ENCODE measurements at places on chromosomes 3 and 15. TPM values are rescaled to one million over a fixed set of nuclear protein-coding genes. Genes with fewer than 3 reads are reported as not detected.

DNA sequence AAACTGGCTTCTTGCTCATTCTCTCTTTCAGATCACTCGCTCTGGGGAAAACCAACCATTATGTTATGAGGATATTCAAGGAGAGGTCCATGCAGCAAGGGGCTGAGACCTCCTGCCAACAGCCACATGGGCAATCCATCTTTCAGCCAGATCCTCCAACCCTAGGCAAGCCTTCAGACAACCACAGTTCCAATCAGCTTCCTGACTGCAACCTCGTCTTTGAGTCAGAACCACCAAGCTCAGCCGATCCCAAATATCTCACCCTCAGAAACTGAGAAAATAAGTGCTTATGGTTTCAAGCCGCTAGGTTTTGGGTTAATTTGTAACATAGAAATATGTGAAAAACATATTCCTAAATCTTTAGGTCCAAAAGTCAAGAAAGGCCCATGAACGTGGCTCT lies 10.3 kb downstream of the LDHAL6B start:
- peaks cover 3% of the 10 kb centered on the region for H3K36me3 ChIP-seq
- H3K4me3 ChIP-seq: no peak overlapping the region
- no peaks in the 10 kb centered on the region for H3K27me3 ChIP-seq
- no peak overlapping the region for H3K27ac ChIP-seq
- DNase-seq: no peak
- H3K4me1 ChIP-seq: no peaks in the 10 kb centered on the region

DNA sequence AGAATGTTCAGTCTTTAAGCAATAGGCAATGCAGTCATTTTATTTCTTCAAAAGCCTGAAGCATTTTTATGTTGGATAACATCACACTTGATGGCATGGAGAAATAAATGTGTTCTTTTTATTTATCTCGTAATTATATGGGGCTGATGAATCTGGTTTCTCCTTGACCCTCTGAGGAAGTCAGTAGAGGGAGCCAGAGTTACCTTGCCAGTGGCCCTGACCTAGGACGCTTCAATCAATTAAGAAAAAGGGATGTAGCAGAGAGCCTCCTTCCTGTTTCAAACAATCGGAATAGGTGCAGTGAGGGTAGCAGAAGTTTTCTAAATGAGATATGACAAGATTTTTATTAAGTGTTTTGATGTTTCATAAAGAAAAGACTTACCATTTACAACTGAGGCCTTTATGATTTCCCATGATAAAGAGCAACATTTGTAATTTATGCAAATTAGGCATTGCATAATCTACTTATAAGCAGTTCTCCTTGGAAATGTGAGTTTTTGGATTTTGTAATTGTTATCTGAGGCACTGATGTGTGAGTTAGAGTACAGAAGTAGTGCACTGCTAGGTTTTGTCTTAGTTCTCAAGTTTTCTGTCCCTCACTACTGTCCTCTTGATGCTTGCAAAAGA lies 129.1 kb downstream of the RAP2B start:
- no peak overlapping the region for H3K27ac ChIP-seq
- H3K36me3 ChIP-seq: no peaks in the 10 kb centered on the region

- H3K36me3 ChIP-seq: no peaks in the 10 kb centered on the region
- no peak for DNase-seq
- H3K27ac ChIP-seq: no peak overlapping the region
- peaks cover 3% of the 10 kb centered on the region for H3K4me1 ChIP-seq
These were observed 101.7 kb downstream of the PPP2R3A start for GRCh38 chr3:136067211-136067610.

DNA sequence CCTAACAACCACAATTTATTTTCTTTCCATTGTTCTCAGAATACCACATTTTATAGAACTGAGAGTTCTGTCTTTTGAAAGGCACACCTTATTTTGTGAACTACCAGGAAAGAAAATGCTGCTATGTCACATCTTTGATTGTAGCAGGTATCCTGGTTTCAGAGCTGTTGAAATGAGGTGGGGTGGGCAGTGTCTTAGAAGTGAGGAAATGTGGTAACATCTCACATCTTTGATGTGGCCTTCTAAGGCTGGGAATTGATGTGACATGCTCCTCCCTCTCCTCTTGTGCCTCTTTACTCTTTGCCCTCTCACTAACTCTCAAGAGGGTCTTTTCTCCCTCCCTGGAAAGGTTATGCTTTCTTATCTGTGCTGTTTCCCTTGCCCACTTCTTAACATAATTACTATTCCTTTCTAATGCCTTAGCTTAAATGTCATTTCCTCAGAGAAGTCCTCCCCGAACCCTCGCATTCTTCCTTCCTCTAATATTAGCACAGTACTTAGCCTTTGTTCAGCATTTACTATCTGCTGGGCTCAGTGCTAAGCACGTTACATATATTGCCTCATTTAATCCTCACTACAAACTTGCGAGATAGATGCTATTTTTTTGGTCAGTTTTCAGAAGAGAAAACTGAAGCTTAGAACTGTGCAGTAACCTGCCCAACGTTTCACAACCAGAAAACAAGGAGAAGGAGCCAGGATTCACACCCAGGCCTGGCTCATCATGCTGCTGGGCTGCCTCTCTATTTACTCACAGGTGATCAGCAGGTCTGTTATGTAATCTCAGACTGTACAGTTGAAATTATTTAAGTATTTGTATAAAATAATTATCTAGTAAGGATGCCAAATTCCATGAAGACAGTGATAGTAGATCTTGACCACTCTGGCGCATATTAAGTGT lies 24.0 kb upstream of the SPTSSB start:
- no peaks in the 10 kb centered on the region for H3K4me1 ChIP-seq
- no peaks in the 10 kb centered on the region for H3K27me3 ChIP-seq

- no peak overlapping the region for H3K27ac ChIP-seq
- no peak for DNase-seq
- peaks cover 11% of the 10 kb centered on the region for H3K4me1 ChIP-seq
- no peaks in the 10 kb centered on the region for H3K27me3 ChIP-seq
- no peaks in the 10 kb centered on the region for H3K36me3 ChIP-seq
These were observed 642.3 kb downstream of the RBMS3 start for GRCh38 chr3:29922992-29923746.

- no peaks in the 10 kb centered on the region for H3K27me3 ChIP-seq
- H3K4me3 ChIP-seq: no peak overlapping the region
- no peaks in the 10 kb centered on the region for H3K36me3 ChIP-seq
- H3K27ac ChIP-seq: no peak overlapping the region
- no peaks in the 10 kb centered on the region for H3K4me1 ChIP-seq
- no peak for DNase-seq
These were observed 249.1 kb downstream of the CTNNB1 start for GRCh38 chr3:41448396-41448795.

GRCh38 chr3:121834157-121834670 lies 646 bp downstream of the IQCB1 start:
- H3K27ac ChIP-seq: peak overlapping the region; percentile 11
- no peaks in the 10 kb centered on the region for H3K4me1 ChIP-seq
- H3K27me3 ChIP-seq: no peaks in the 10 kb centered on the region
- peak; percentile 46 for DNase-seq
- peaks cover 2% of the 10 kb centered on the region for H3K36me3 ChIP-seq

GRCh38 chr3:147934451-147935180 lies 525.5 kb downstream of the ZIC1 start:
- H3K27me3 ChIP-seq: no peaks in the 10 kb centered on the region
- DNase-seq: no peak

GRCh38 chr3:37773911-37774310 lies 87.8 kb upstream of the CTDSPL start:
- H3K27me3 ChIP-seq: no peaks in the 10 kb centered on the region
- DNase-seq: no peak
- peaks cover 2% of the 10 kb centered on the region for H3K4me1 ChIP-seq
- no peaks in the 10 kb centered on the region for H3K36me3 ChIP-seq
- H3K4me3 ChIP-seq: no peak overlapping the region

DNA sequence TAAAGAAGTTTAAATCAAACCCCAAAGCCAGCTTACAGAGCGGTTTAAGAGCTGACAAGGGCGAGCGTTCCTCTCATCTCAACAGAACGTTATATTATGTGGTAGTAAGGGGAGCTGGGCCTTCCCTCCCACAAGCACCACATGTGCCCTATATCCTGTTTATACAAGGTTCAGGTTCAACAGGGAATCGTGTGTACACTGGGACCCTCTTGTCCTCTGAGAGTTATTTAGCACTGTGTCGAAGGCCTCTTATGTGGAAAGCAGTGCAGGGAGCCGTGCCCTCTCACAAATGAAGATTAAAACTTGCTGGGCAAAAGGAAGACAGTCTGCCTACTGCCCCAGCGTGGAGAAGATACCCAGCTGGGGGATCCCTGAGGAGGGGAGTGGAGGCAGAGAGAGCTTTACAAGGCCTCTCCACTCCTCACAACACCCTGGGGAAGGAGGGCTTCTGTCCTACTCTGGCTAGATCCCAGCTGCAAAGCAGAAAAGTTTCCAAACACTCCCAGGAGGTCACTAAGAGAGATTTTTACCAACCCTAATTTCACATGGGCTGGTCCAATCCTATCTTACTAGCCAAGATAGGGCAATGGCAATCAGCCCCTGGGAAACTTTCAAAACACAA lies 2.9 kb downstream of the TLE3 start:
- H3K36me3 ChIP-seq: no peaks in the 10 kb centered on the region
- H3K4me3 ChIP-seq: peak overlapping the region; percentile 51
- no peak for DNase-seq

DNA sequence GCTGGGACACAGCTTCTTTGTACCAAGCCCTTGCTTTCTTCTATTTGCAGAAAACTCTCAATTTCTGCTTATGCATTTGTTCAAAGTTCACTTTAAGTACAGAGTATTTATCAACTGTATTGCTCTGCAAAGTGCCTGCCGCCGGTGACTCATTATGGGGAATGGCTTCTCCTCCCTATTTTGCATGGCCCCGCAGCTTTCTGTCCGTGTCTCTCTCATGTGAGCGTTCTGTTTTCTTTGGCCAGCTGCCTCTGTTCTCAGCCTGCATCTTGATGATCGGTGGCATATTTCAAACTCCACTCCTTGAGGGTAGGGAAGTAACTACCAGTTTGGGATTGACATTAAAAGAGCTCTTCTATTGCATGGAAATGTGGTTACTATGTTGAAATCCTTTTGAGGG lies 28.6 kb upstream of the ST8SIA2 start:
- H3K36me3 ChIP-seq: no peaks in the 10 kb centered on the region
- no peak overlapping the region for H3K27ac ChIP-seq
- no peak for DNase-seq
- H3K27me3 ChIP-seq: no peaks in the 10 kb centered on the region
- no peak overlapping the region for H3K4me3 ChIP-seq

DNA sequence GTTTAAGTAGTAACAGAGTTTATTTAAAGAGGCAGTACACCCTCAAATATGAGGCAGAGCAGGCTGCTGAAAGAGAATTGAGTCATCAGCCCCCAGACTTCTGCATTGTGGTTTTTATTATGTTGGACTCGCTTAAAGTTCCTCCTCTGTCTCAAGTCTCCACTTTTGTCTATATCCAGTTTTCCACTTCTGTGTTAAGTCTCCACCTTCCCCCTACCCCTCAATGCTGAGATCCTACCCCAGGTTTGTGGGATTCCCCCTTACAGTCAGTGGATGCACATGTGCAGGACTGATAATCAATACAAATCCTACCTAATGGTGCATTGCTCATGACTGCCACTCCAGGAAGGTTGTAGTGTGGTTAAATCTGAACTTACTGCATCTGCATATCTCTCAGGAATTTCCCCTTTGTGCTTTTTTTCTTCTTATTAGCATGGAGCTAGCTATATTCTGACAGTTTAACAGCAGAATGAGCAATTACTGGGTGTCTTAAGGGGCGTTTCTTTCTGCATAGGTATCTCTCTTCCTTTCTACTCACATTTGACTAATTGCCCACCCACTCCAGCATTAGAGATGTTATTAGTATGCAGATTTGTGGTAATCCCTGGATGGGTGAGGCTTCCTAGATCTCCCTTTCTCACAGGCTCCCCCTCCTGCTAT lies 11.9 kb upstream of the CD200R1L start:
- no peaks in the 10 kb centered on the region for H3K4me1 ChIP-seq
- H3K27ac ChIP-seq: no peak overlapping the region
- no peaks in the 10 kb centered on the region for H3K36me3 ChIP-seq
- no peaks in the 10 kb centered on the region for H3K27me3 ChIP-seq

DNA sequence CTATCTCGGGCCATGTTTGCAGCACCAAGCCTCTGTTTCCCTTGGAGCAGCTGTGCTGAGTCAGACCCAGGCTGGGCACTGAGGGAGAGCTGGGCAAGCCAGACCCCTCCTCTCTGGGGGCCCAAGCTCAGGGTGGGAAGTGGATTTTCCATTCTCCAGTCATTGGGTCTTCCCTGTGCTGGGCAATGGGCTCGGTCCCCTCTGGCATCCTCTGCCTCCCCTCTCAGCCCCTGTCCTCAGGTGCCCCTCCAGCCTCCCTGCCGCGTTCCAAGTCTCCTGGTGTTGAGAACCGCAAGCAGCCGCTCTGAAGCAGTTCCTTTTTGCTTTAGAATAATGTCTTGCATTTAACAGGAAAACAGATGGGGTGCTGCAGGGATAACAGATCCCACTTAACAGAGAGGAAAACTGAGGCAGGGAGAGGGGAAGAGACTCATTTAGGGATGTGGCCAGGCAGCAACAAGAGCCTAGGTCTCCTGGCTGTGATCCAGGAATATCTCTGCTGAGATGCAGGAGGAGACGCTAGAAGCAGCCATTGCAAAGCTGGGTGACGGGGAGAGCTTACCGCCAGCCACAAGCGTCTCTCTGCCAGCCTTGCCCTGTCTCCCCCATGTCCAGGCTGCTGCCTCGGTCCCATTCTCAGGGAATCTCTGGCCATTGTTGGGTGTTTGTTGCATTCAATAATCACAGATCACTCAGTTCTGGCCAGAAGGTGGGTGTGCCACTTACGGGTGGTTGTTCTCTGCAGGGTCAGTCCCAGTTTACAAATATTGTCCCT lies 1.2 kb downstream of the RHO start:
- no peak for DNase-seq
- no peaks in the 10 kb centered on the region for H3K36me3 ChIP-seq
- H3K4me3 ChIP-seq: no peak overlapping the region
- no peak overlapping the region for H3K27ac ChIP-seq

The HRH1 gene
- 45.1 TPM for total RNA-seq

The HEG1 gene
- total RNA-seq: 204 TPM

The NEK11 gene
- 14.5 TPM for total RNA-seq

The CSPG4 gene
- 86.8 TPM for total RNA-seq

Measured in aorta (tissue), 5 donors.